ENCODE measurements at places on chromosomes 7 and 10.
A peak's percentile ranks its signal among the peaks of the same experiment; 100 is the strongest.

GRCh38 chr7:30206942-30207341, 72.2 kb downstream of the MTURN start:
- DNase-seq = no peak

DNA sequence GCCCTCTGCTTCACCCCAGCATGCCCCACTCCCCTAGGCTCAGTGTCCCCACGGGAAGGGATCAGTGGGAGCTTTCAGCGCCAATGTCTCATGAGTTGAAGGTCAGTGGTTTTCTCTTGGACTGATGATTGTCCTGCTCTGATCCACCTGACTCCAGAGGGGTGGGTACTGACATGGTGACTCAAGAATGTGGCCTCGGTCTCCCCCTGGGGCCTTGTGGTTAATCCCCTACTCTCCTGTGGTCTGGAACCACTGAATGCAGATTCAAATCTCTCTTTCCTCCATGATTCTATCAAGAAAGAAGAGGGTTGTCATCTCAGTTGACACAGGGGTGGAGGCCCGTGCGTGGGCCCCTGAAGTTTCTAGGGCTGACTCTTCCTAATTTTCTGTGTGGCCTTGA, 176.9 kb downstream of the RPS24 start:
- DNase-seq = no peak

- no peak for DNase-seq
These were observed 254.8 kb downstream of the HTR7 start for GRCh38 chr10:90602862-90603610.

- DNase-seq = no peak
These were observed 72.9 kb downstream of the PLXNA4 start for GRCh38 chr7:132503415-132503814.

- no peak for DNase-seq
These were observed 177.0 kb downstream of the AUTS2 start for GRCh38 chr7:69775231-69775771.

DNA sequence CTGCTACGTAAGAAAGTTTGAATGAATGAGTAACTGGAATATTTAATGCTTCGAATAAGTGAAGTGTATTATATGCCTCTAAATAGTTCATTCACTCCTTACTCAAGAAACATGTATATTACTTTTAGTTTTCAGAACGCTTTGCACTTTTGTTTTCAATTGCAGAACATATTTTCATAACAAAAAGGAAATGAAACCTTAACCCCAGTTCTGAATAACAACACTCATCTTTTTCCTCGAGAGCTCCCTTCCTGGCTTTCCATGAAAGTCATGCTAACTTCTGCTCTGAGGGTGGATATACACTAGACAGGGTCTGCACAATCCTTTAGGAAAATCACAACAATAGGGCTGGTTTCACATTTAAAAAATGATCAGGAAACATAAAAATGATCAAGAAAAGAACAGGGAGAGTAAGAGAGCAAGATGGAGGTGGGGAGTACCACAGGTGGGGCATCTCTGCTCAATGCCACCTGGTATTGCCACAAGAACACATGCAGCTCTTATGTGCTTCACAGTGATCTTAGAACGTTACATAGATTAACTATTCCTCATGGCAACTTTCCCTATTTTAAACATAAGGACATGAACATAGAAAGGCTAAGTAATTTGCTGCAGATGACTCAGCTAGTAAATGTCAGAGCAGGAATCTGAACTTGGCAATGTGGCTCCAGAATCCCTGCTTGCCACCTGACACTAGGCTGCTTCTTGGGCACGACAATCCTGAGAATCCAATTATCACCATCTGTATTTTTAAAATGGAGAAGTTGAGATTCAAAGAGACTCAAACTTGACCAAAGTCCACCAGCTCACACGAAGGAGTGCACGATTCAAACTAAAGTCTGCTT, 219.5 kb upstream of the AOAH start:
- DNase-seq = no peak

DNA sequence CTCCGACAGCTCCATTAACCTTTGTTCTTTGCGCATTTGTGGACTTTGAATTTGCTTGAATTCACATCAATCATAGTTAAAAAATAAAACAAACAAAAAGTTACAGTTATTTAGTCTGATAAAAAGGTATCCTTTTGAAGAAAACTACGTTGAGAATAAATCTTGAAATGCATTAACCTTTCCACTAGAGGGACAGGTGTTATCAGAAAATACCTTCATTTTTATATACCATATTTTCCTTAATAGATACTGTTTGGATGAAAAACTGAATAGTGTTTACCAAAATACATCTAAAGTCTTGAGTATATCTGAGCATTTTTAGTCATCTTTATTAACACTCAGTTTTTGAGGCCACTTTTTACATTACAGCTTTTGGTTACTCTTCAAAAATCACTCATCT, 371.9 kb downstream of the ZWINT start:
- DNase-seq = no peak

- no peak for DNase-seq
These were observed 23.6 kb downstream of the TSPAN15 start for GRCh38 chr10:69474742-69475432.

DNA sequence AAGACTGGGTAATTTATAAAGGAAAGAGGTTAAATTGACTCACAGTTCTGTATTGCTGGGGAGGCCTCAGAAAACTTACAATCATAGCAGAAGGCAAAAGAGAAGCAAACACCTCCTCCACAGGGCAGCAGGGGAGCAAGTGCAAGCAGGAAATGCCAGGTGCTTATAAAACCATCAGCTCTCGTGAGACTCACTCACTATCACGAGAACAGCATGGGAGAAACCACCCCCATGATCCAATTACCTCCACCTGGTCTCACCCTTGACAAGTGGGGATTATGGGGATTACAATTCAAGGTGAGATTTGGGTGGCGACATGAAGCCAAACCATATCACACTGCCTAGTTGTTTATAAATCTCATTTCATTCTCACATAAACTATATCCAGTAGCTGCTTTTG, 28.0 kb upstream of the CPN1 start:
- DNase-seq = no peak

DNA sequence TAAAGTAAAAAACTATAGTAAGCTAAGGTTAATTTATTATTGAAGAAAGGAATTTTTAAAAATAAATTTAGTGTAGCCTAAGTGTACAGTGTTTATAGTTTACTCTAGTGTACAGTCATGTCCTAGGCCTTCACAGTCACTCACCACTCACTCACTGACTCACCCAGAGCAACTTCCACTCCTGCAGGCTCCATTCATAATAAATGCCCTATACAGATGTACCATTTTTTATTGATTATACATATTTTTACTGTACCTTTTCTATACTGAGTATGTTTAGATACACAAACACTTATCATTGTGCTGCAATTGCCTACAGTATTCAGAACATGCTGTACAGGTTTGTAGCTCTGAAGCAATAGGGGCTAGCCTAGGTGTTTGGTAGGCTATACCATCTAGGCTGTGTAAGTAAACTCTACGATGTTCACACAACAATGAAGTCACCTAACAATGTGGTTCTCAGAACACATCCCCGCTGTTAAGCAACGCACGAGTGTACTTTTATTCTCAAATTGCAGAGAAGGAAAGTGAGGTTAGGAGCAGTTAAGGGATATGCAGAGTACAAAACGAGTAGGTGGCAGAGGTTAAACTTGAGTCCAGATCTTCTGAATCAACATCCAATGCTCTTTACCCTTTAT, 38.9 kb upstream of the PLCE1 start:
- DNase-seq = no peak

DNA sequence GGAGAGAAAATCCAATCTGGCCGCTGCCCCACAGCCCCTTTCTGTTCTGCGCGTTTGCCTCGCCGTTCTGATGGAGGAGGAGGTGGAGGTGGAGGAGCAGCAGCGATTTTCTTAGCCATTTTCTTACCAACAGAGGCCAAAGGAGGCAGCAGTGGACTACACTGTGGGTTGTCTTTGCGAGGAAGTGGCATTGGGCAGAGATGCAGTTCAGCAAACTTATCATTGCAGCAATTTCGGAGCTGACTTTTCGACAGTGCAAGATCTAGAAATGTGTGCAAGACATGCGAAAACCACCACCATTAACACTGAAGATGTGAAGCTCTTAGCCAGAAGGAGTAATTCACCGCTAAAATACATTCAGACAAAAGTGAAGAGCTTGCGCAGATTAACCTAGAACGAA, 1.9 kb upstream of the ARL4A start:
- DNase-seq = peak; percentile 4

- no peak for DNase-seq
These were observed 97.9 kb upstream of the ZNF746 start for GRCh38 chr7:149595541-149595940.

- DNase-seq = no peak
These were observed 197.4 kb downstream of the SEMA3E start for GRCh38 chr7:83451501-83452045.

DNA sequence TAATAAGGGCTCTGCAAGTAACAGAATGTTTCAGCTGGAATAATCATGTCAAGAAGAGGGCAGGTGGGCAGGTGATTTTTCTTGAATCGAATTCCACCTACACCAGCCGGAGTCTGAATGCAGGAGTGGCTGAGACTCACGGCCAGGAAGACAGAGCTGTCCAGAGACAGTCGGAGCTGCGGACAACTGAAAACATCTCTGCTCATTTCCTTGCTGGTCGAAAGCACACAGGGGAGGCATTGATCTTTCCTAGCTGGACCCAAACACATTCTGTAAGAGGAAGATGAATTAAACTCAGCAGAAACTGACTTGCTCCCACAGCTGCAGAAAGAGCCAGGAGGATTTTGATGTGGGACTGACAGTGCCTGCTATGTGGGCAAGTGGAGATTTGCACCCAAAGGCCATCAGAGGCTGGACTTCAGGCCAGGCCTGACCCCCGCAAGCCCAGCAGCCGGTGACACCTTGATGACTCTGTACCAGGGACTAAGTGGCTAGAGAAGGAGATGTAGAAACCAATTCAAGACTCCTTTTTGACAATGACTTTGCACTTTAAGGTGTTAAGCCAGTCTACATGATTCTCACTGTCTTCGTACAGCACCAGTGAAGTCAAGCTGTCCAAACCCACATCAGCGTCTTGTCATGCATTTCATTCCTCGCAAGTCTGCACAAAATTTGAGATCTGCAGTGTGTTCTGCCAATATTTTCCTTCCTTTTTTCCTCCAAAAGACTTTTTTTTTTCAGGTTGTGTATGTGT, 169.4 kb downstream of the TEX36 start:
- DNase-seq = no peak

GRCh38 chr10:119313644-119314043, 106.3 kb downstream of the GRK5 start:
- DNase-seq = peak; percentile 53

- no peak for DNase-seq
These were observed 37.8 kb downstream of the NKX6-2 start for GRCh38 chr10:132748135-132748534.

DNA sequence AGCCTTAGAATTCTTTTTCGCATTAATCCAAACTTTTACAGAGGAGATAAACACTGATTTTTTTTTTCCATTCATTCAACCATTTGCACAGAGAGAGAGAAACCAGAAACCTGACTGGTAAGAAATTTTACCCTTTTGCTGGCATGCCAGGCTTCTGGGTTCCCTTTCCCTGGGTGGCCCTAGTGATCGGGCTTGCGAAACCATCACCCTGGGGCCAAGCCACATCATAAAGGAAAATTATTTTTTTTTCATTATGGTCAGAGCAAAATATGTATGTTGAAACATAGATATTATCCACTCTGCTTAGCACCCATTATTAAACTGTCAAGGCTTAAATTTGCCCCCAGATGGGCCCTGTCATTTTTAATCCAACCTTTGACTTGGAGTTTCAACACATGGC, 55.4 kb upstream of the INHBA start:
- DNase-seq = no peak

DNA sequence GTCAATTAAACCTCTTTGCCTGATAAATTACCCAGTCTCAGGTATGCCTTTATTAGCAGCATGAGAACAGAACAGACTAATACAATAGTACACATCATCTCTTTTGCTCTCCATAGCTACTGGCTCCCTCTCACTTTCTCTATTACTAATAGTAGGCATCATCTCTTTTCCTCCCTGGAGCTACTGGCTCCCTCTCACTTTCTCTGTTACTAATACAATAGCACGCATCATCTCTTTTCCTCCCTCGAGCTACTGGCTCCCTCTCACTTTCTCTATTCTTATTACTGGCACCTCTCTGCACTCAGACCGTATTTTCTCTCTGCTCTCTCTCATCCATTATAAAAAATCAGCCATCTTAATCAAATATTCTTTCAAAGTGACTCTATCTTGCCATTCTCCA, 37.1 kb downstream of the SLC25A13 start:
- DNase-seq = no peak

DNA sequence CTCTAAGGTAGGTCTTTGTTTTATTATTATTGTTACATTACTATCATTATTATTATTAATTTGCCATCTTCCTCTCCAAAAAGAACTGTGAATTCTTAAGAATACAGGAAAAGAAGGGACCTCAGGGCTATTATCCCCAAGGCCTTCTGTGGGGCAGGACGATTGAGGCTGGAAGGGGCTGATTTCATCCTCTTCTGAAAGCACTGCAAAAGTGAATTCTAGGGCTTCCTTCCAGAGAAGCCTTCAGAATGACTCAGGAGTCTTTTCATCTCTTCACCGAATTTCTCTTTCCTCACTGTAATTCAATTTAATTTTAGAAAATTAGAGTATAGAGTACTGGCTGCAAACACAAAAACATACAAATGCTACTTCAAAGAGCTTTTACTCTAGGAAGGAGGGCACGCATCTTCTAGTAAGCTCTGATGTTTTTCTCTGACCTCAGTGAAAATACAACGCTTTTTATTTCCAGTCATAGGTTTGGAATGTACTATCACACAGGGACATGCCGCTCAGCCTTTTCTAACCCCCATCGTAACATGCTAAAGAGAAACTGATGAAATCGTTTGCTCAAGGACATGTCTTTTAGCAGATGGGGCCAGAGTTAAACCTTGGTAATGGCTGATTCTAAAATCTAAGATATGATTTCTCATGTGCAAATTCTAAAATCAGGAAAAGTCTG, 280.2 kb upstream of the PITRM1 start:
- DNase-seq = no peak

DNA sequence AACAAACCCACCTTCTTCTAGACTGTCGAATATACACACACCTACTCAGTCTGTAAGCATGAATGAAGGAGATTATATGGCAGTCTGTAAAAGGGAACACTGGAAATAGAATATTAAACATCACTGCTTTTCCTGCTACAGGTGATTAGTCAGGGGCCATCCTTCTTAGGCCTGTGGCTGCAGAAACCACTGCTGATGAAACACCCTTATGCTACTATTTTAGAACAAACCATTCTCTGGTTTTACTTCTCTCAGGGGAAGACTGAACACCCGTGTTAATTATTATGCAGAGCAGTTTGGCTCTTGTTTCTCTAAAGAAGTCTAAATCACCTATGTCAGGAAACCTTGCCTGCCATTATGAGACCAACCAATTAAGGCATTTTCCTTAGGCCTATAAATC, 351.1 kb upstream of the KLF6 start:
- no peak for DNase-seq

DNA sequence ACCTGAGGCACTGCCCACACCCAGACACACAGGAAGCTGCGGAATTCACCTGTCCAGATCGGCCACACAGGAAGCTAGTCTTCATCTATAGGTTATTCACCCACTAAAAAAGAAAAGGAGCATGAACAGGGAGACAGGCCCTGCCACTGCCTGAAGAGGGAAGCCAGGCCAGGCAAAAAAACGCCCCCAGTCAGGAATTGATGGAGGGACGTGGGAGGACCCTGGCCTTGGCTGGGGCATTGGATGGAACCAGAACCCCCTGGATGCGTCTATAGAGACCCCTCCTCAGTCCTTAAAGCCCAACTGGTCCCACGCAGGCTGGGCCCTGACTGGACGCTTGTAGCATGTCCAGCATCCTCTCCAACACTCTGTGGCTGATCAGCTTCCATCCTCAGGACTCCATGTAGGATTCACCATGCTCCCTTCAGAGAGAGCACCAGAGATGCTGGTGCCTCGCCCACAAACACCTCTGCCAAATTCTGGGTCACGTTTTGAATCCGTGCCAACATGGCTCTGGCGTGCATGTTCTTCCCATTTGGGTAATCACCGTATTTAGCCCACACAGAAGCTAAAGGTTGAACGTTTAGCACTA, 259.3 kb upstream of the TCERG1L start:
- DNase-seq = no peak

Measured in stimulated activated naive CD4-positive, alpha-beta T cell treated with Interleukin-2 at 50 U/mL for 16 hours (primary cell).